Epithelial cell of proximal tubule (primary cell): ENCODE measurements at places on chromosomes 6 and 20. TPM values are rescaled to one million over a fixed set of nuclear protein-coding genes. Genes with fewer than 3 reads are reported as not detected.

DNA sequence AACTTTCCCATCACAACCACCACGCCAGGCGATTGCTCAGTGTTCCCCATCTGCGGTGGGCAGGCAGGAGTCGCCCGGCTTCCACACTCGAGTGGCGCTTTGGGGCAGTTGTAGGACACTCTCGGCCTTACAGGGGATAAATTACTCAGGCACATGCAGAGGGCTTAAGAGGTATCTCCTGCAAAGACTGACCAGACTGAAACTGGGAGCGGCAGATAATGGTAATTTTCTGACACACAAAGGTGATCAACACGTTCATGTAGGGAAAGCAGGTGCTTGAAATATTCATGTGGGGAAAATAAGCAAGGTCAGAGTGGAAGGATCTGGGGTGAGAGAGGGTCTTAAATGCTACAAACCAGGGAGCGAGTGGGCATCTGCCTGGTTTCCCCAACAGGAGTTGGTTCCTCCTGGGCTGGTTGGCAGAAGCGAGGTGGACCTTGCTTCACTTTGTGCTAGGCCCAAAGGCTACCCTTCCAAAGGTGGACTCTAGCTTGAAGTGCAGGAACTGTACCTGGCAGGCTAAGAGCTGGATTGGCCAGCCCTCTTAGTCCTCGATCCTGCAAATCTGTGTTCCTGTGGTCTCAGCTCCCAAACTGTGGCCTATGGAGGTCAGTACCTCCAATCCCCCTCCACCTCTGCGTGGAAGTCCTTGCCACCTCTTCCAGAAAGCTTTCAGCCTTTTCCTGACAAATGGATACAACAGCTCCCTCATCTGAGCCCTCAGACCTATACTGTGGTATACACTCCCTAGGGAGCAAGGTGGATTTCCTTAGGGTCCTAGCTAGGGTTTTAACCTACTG is 16.7 kb downstream of the PLAGL2 start:
- DNase-seq = no peak

- no peak for DNase-seq
These were observed 140.4 kb upstream of the AFDN start for GRCh38 chr6:167686204-167686893.

KCNK16 gene
- not detected in 2 replicates for total RNA-seq

ZFP57 gene
- total RNA-seq = 0.12 and 1.4 TPM in 2 replicates

- no peak for DNase-seq
These were observed 154.4 kb upstream of the PREP start for GRCh38 chr6:105557291-105557690.

DNA sequence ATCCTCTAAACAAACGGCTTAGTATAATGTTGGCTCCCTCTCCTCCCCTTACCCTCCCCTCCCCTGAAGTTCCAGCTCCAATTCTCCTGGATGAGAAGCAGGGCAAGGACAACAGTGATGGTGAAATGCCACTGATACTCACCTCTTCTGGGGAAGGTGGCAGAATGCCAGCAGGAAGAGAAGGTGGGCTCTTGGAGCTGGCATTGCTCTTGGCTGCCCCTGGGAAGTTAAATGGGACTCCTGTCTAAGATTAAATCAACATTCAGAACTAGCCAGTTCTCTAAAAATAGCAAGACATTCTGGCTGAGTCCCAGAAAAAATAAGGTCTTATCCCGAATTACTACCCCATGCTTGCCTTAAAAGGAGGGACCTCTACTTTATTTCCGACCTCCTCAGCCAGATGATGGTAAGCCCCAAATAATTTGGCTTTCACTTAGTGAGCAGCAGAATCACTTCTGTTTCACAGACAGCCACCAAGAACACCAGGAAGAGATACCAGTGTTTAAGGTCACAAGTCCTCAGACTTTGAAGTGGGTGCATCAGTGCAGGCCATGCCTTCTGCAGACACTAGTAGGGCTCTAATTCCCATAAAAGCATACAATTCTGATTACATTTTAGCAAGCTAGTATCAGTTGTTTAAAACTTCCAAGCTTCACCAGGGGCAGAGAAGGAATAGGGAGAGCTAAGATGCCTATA is 46.0 kb upstream of the IL17A start:
- no peak for DNase-seq

- DNase-seq = no peak
These were observed 43.0 kb downstream of the MRS2 start for GRCh38 chr6:24445704-24446103.

- no peak for DNase-seq
These were observed 247.0 kb downstream of the LRFN2 start for GRCh38 chr6:40340196-40340595.

TRIM31 gene
- not detected in 2 replicates for total RNA-seq

SMPDL3A gene
- total RNA-seq = 3.5 TPM in 2 replicates

NOX3 gene
- 0.07 TPM in 1 of 2 replicates, not detected in the other for total RNA-seq

GRCh38 chr6:96907498-96907897 is 9.8 kb upstream of the NDUFAF4 start:
- no peak for DNase-seq

ARMH2 gene
- total RNA-seq = not detected in 2 replicates

DNA sequence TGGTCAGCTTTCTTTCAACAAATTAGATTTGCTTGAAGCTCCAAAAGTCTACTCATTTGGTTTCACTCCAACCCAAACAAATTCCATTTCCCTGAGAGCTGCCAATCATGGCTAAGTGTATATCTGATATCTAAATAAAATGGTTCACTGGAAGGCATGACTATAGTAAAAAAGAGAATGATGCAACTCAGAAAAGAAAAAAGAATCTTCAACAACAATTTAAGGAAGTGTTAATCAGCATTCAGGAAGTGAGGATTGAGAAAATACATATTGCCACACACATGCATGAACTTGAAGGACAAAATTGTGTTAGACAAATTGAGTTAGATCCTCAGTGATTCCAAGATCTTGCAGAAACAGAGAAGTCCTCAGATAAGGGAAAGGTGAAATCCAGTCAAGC is 972.9 kb upstream of the FLRT3 start:
- DNase-seq = no peak

DNA sequence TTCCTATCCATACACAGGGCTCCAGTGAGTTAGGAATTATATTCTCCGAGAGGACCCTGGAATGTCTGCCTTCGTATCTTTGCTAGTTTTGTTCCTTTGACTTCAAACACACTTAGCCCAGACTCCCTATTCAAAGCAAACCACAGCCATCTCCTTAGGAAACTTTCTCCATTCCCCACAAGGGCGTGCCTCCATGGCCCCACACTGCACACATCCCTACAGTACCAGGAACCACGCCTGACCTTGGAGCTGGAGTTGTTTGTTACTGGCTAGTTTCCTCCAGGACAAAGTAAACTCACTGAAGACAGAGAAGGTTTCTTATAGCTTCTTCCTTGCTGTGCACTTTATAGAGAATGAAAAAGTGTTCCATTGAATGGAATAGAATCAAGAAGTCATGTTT is 412.8 kb upstream of the AGPAT4 start:
- DNase-seq = no peak

GRCh38 chr20:3316136-3316535 is 77.1 kb upstream of the SLC4A11 start:
- no peak for DNase-seq

DLL1 gene
- total RNA-seq = 1.4 and 1.7 TPM in 2 replicates

SIRPB1 gene
- total RNA-seq = 0.46 and 8.0 TPM in 2 replicates

GRCh38 chr20:61299618-61300017 is 47.6 kb downstream of the CDH4 start:
- no peak for DNase-seq

RAB44 gene
- under 0.01 TPM in 1 of 2 replicates, not detected in the other for total RNA-seq

DNA sequence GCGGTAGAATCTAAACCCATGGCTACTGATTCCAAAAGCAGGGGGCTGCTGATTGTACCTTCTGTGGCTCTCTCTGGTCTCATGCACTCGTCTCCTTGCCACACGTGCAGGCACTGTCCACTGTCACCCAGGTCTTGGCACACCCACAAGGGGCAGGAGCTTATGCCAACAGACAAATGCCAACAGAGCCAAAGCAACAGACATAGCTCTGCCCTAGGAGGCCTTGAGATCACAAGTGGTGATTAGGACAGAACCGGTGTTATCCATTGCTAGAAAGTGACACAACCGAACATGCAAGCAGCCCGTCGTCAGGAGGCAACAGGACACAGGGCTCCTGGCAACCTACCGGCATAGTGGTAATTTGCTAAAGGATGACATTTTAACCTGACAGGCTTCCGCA is 36.8 kb upstream of the MRPS10 start:
- DNase-seq = no peak

DNA sequence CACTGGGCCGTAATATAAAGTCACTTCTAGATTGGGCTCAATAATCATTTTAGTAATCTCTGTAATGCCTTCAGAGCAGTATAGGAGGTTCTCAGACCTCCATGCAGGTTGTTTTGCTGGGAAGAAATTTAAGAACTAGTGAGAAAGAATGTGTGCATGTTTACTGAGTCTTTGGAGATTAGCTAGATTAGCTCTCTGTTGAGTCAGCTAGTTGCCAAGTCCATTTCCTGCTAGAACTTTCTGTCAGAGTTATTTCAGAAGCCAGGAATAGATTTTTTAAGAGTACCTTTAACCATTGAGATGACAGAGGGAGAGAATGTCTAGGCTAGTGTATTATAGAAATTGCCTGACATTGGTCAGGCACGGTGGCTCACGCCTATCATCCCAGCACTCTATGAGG is 33.3 kb downstream of the ORC3 start:
- DNase-seq = no peak

GRCh38 chr6:151757506-151757955 is 50.0 kb upstream of the ESR1 start:
- no peak for DNase-seq

DNA sequence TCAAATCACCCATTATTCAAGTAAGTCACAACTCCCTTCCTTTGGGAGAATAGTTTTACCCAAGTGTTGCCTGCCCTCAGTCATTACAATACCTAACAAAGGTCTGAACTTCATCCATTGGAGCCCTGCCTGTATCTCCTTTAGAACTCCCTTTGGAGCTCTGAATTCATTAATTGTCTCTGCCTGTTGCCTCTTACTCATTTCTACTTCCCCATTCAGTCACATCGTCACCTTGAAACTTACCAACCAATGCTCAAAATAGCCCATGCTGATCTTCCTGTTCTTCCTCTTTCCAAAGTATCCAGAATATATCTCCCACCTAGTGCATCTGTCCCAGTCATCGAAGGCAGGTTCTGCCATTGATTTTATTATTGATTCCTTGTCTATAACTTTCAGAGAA is 120.7 kb upstream of the ADGRF1 start:
- DNase-seq = no peak

FAM83C gene
- 0.14 TPM in 1 of 2 replicates, not detected in the other for total RNA-seq

DNA sequence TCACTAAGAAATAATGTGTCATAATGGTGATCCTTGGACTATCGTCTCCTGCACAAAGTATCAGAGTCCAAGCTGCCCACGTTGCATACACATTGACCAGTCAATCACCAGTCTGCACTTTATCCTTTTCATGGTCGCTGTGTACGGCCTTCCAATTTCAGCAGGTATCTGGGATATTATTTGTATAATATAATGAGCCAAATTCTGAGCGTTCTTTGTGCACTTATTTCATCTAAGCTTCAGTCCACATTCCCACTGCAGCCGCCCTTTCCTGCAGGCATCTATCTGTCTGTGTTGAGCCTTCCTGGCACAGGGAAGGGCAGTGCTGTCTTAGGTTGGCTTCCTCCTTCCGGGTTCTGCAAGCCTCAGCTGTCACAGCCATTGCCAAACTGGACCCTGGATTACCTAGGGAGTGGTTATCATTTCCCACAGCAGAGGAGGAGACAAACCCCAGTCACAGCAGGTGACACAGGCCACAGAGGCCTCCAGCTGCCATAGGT is 174.3 kb downstream of the TTLL2 start:
- DNase-seq = no peak

DNA sequence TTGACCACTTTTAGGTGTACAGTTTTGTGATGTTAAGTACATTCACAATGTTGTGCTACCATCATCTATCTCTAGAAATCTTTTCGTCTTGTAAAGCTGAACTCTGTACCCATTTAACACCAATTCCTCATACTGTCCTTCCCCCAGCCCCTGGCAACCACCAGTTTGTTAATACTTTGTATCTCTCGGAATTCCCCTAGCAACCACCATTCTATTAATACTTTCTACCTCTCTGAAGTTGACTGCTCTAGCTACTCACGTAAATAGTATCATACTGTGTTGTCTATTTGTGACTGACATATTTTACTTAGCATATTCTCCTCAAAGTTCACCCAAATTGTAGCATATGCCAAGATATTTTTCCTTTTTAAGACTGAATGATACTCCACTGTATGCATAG is 82.3 kb upstream of the CLDN20 start:
- no peak for DNase-seq

- no peak for DNase-seq
These were observed 36.5 kb downstream of the LAMP5 start for GRCh38 chr20:9550871-9551270.

OR12D3 gene
- not detected in 2 replicates for total RNA-seq

GRCh38 chr6:44856479-44856878 is 469.0 kb downstream of the CDC5L start:
- no peak for DNase-seq

- peak; percentile 29 for DNase-seq
These were observed 18.0 kb upstream of the DEFB129 start for GRCh38 chr20:208942-209566.

- DNase-seq = no peak
These were observed 173.4 kb downstream of the KIF16B start for GRCh38 chr20:16399801-16400200.

SRMS gene
- total RNA-seq = not detected in 2 replicates

DNA sequence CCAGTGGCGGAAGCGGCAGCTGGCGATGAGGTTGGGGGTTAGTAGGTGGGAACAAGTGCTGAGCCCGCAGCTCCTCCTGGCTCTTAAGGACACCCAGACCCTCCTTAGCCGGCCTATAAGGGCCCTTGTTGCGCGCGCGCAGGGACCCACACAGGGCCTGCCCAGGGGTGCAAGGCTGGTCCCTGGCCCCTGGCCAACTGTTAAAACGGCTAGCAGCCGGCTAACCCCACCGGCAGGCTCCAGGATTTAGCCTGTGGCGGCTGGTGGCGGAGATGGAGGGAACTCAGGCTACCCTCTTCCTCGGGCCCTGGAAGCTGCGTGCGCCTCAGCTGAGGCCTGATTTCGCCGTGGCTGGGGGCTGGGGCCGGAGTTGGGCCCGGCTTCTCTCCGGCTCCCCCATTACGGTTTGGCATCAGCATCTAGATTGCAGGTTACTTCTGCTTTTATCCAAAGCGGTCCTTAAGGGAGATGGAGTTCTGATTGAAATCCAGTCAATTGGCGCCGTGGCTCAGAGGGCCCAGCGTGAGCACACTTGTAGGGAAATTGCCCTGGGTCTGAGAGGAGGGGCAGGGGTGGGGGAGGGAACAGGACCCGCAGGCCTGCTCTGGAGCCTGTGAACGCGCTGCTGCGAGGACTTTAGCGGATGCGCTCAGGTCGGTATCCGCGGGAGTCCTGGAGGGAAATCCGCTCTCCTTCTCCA is 36.9 kb upstream of the CCDC167 start:
- no peak for DNase-seq
